Renal cortical epithelial cell (primary cell): ENCODE measurements at places on chromosomes 1 and 21. TPM values are rescaled to one million over a fixed set of nuclear protein-coding genes. Genes with fewer than 3 reads are reported as not detected.
A peak's percentile ranks its signal among the peaks of the same experiment; 100 is the strongest.

DNA sequence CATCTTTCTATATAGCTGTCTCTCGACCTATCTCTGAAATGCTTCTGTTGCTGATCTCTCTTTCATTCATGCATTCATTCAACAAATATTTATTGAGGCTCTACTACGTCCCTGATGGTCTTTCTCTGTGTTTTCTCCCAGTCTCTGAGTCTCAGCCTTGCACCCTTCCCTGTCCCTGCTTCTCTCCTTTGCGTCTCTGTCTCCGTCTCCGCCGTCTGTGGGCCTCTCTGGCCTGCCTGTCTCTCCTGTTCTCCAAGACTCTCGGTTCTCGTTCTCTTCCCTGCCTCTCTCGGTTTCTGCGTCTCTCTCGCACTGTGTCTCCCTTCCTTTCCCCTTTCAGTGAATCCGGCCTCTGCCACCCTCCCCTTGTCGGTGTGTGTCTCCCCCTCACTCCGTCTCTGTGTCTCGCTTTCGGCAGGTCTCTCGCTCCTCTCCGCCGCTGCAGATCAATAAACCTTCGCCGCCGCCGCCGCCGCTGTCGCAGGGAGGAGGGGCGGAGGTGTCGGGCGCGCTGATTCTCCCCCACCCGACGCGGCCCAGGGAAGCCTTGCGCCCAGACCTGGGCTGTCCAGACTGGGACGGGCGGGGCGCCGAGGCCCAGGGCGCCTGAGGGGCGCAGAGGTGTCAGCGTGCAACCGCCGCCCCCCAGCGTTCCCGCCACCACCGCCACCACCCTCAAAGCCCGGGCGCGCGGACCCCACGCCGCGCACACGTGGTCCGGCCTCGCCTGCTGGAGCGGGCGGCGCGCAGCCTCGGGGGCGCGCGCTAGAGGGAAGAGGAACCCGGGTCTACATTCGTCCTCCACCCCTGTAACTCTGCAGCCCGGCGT, 3.0 kb downstream of the EFNA3 start:
- DNase-seq, result no peak

DNA sequence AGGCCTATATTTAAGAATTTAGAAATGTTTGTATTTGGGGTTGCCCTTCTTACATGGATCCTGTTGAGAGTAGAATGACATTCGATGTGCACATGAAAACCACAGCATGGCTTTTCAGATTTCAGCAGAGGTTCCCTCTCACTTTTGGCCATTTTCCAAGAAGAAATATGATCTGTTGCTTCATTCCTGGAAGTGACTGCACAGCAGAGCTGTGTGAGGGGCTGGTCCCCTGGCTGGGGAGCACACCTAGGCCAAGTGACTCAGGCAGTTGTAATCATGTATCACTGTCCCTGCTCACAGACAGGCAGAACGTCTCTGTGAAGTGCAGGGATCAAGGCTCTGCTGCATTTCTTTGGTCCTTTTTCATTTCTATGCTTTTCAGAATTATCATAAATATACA, 32.3 kb downstream of the AGT start:
- DNase-seq, result peak; percentile 88

HEYL gene
- total RNA-seq, result 0.10 TPM in 1 of 2 replicates, not detected in the other

DNA sequence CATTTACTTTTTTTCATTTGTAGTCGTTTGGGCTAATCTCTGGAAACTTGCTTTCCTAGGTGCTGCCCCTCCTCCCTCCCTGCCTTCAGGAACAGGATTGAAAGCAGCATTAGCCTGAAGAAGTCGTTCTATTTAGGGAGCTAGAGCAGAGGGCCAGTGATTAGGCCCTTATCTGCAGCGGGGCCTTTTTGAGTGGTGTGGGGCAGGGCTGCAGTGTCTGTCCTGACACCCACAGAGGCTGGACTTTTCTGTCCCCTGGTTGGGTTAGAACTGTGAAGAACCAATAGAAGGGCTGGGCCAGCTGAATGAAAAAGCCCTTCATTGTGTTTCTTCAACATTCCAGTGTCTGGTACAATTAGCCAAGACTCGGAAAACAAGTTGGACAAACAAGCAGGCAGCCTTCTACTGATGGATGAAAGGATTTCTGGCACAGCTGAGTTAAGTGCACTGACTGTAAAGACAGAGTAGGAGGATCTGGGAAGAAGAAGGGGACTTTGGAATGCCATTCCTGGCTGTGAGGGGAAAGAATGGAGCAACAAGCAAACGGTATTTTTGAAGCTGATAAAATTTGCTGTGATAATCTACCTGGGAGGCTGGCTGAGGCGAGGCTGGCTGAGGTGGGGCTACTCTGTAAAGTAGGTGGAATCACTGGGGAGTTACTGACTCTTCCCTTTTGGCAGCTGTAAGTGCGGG, 9.7 kb downstream of the MACF1 start:
- peak; percentile 64 for DNase-seq

DNA sequence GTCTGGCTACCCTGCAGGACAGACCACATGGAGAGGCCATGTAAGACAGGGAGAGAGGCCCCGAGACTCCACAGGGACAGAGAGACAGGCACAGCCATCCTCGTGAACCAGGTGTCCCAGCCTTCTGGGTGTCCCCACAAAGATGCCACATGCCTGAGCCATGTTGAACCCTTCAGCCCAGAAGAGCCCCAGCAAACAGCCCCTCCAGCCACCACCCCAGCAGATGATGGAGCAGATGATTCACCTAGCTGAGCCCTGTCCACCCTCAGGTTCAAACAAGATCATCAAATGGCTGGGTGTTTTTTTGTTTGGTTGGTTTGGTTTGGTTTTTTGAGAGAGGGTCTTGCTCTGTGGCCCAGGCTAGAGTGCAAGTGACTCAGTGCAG, 78.7 kb downstream of the DHRS3 start:
- DNase-seq, result no peak

ASAP3 gene
- 14.4 and 41.3 TPM in 2 replicates for total RNA-seq

DNA sequence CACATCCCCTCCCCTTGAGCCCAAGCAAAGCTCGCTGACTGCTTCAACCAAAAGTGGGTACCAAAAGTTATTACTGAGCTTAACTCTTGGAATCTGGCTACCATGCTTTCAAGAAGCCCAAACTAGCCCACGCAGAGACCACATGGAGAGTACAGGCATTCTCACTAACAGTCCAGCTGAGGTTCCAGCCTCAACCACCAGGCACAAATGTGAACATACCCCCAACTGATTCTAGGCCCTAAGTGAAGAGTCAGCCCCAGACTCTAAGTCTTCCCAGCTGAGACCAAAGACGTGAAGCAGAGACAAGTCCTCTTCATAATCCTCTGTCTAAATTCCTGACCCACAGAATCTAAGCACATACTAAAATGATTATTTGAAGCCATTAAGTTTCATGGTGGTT, 36.8 kb downstream of the EVI5 start:
- no peak for DNase-seq

- DNase-seq, result no peak
Observed at GRCh38 chr1:47664356-47664755, 226.5 kb downstream of the FOXD2 start.

KPRP gene
- not detected in 2 replicates for total RNA-seq

DNA sequence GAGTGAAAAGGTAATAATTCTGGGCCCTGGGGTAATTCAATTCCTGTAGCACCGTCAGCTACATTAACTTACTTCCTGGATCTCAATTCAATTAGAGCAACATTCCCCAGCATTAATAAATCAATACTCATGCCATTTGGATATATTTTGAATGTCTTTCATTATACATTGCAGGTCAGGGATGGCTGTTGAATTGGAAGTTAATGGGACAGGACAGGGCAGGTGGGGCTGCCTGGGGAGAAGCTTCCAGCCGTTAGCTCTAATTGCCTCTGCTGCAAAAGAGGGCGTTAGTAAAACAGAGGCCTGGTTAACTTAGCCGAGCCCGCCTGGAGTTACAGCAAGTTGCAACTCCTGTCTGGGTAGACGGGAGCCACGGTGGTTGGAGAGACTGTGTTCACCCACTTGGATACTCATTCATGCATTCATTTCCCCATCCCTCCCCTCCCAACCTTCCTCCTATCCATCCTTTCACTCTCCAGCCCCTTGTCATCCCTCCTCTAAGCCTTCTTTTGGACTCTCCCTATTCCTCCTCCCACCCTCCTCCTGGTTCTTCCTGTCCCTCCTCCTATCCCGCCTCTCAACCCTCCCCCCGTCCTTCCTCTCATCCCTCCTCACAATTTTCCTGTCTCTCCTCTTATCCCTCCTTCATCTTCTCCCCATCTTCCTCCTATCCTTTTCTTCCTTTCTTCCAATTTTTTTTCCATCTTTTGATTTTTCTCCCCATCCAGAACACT, 137.6 kb upstream of the RUNX3 start:
- no peak for DNase-seq

- peak; percentile 49 for DNase-seq
Observed at GRCh38 chr1:29713857-29714256, 477.5 kb downstream of the PTPRU start.

GRCh38 chr1:53644496-53644895, 94.5 kb downstream of the GLIS1 start:
- DNase-seq, result no peak
